Myocyte (in vitro differentiated cells): ENCODE measurements at places on chromosomes 3 and 15. TPM values are rescaled to one million over a fixed set of nuclear protein-coding genes. Genes with fewer than 3 reads are reported as not detected.

- peak; percentile 77 for DNase-seq
Measured at GRCh38 chr15:39770748-39771689, 11.6 kb downstream of the FSIP1 start.

GRCh38 chr3:45616158-45616557 lies 21.6 kb downstream of the LIMD1 start:
- DNase-seq, result peak; percentile 44

DNA sequence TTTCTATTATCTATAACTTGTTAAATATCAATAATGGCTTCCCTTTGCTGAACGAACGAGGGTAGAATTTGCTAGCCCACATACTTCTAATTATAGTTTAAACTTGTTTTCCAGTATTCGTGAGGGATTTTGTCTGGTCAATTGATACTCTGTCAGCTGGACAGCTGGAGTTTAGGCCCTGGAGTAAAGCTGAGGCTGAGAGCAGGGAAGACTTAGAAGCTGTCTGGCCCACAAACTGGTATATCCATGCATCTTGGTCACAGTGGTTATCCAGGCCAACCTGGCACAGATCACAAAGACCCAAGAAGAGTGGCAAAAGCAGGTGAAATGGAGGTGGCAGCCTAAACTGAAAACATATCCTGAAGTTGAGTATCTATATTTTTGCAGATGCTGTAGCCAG lies 19.3 kb downstream of the ARHGAP31 start:
- peak; percentile 82 for DNase-seq

GRCh38 chr3:4888913-4889846 lies 90.1 kb upstream of the BHLHE40 start:
- no peak for DNase-seq

- DNase-seq, result peak; percentile 18
Measured at GRCh38 chr15:39194106-39194830, 386.6 kb upstream of the THBS1 start.

LRRN1 gene
- total RNA-seq, result 0.21 and 0.36 TPM in 2 replicates

CIB2 gene
- total RNA-seq, result 1.6 and 2.9 TPM in 2 replicates

NANOGP8 gene
- total RNA-seq, result 0.91 TPM in 1 of 2 replicates, not detected in the other

EPHB3 gene
- total RNA-seq, result 23.2 and 23.6 TPM in 2 replicates

TARS3 gene
- total RNA-seq, result 26.2 and 48.0 TPM in 2 replicates
